ENCODE measurements at places on chromosomes 16 and 17. TPM values are rescaled to one million over a fixed set of nuclear protein-coding genes. Genes with fewer than 3 reads are reported as not detected.

Gene CRYM
- 0.33 TPM for total RNA-seq

Gene PYY
- 0.57 TPM for total RNA-seq

Gene EVPLL
- total RNA-seq: 4.3 TPM

Gene ADAMTS18
- total RNA-seq: 1.4 TPM

Gene PRSS33
- total RNA-seq: 0.05 TPM

Gene TBC1D3C
- total RNA-seq: not detected

Gene B4GALNT2
- total RNA-seq: 0.05 TPM

Gene APOBR
- total RNA-seq: 1.3 TPM

DNA sequence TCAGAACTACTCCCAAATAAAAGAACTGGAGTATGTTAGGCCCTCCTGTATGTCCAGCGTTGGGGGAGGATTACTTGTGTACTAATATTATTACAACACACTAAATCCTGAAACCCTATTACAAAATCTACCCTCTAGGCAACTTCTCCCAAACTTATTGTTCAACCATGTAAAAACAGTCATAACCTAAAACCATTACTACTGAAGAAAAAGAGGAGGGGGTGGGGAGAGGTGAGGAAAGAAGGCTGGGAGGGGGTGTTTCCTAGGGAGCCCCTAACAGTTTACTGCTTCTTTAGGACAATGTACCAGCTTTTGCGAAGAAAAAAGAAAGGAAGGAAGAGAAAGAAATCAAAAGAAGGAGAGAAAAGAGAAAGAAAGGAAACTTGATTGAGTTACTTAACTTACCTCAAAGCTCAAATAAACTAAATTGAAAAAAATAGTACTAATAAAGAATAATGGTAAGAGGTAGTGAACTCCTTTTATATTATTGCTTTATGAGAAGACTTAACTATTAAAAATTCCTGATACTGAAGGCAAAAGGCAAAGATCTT lies 2.3 kb downstream of the SALL1 start:
- DNase-seq: no peak
- no peaks in the 10 kb centered on the region for H3K4me1 ChIP-seq
- no peaks in the 10 kb centered on the region for H3K36me3 ChIP-seq
- H3K27me3 ChIP-seq: peaks cover 49% of the 10 kb centered on the region
- no peak overlapping the region for H3K27ac ChIP-seq

GRCh38 chr16:11006656-11007055 lies 62.3 kb downstream of the CLEC16A start:
- no peaks in the 10 kb centered on the region for H3K4me1 ChIP-seq
- no peaks in the 10 kb centered on the region for H3K27me3 ChIP-seq
- H3K4me3 ChIP-seq: no peak overlapping the region
- H3K36me3 ChIP-seq: peaks cover 39% of the 10 kb centered on the region
- DNase-seq: no peak

DNA sequence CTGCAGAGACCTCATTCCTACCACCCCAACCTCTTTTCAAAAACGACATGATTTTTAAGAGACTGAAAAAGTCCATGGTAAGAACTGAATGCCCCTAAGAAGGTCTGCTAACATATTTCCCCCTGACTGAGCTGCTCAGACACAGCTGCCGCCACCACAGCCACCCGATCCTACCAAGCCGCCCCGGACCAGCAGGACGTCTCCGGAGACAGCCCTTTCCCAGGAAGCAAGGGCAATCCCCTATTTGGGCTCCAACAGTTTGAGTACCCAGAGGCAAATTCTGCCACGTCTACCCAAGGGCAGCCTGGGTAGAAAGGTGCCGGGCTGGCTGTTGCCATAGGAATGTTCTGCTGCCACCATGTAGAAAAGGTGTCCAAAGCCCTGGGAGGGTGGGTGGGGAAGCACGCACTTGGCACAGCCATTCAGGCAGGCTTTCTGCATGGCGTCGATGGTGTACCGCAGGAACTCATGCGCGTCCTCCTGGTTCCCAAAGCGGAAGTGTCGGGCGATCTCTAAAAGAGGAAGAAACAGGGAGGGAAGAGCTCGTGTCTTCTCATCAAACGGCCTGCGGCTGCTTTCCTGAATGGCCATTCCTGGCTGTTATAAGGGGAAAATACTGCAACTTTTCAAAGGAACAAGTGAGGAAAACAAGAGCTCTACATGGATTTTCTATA lies 13.6 kb downstream of the USP36 start:
- H3K27me3 ChIP-seq: no peaks in the 10 kb centered on the region
- H3K36me3 ChIP-seq: peaks cover 68% of the 10 kb centered on the region
- peak overlapping the region; percentile 11 for H3K27ac ChIP-seq
- H3K4me1 ChIP-seq: peaks cover 12% of the 10 kb centered on the region

DNA sequence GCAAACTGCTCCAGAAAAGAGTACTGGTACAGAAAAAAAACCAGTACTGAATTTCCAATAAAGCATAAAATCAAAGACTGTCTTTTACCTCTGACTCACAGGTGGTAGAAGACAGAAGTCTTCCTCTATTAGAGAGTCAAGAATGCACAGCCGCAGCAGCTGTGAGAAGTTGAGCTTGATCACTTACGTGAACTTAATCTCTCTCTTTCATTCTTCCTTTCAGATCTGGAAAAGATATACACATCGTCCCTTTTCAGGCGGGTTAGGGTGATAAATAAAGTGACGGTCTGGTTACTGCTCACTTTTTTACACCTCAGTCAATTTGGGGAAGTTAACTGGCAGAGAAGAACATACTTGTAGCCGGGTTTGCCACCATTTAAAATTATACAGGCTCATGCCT lies 3.9 kb downstream of the IFT140 start:
- DNase-seq: no peak
- peaks cover 19% of the 10 kb centered on the region for H3K36me3 ChIP-seq
- H3K27me3 ChIP-seq: no peaks in the 10 kb centered on the region
- no peak overlapping the region for H3K4me3 ChIP-seq

- no peaks in the 10 kb centered on the region for H3K36me3 ChIP-seq
- H3K4me1 ChIP-seq: no peaks in the 10 kb centered on the region
- no peak overlapping the region for H3K27ac ChIP-seq
- H3K4me3 ChIP-seq: no peak overlapping the region
These were observed 91.4 kb upstream of the CACNG5 start for GRCh38 chr17:66743511-66743910.

DNA sequence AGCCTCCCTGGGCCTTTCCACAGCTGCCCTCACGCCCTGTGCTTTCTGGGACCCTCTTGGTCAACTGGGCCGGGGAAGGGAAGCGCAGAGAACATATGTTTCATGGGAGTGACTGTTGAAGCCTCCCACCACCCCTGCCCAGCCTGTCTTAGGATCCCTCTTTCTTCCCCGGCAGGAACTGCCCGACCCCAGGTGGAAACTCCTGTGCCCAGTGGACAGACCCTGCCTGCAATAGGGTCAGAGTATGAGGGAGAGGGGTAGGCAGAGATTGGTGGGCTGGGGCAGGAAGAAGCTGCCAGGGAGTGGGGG lies 10.5 kb downstream of the HEXIM2 start:
- peak overlapping the region; percentile 54 for H3K4me3 ChIP-seq
- peaks cover 21% of the 10 kb centered on the region for H3K4me1 ChIP-seq
- H3K27me3 ChIP-seq: no peaks in the 10 kb centered on the region
- peaks cover 4% of the 10 kb centered on the region for H3K36me3 ChIP-seq

GRCh38 chr16:16095646-16096045 lies 127.6 kb downstream of the ABCC6 start:
- no peak for DNase-seq
- H3K4me1 ChIP-seq: no peaks in the 10 kb centered on the region
- H3K27ac ChIP-seq: no peak overlapping the region
- no peak overlapping the region for H3K4me3 ChIP-seq
- H3K36me3 ChIP-seq: peaks cover 49% of the 10 kb centered on the region
- no peaks in the 10 kb centered on the region for H3K27me3 ChIP-seq

DNA sequence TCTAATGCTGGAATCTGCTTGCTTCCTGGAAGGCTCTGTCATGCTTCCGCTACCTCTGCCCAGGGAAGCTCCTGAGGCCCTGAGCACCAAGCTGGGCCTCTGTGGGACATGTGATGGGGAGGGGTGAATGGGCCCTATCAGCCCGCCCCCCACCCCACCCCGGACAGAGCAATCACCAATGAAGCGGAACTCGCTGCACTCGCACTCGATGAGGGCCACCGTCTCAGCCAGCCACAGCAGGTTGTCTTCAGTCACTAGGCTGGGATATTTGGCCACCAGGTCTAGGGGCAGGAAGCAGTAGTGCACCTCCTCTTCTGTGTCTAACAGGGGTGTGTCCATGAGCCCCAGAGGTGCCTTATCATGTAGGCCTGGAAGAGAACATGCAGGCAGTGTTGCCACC lies 23.6 kb downstream of the KCTD19 start:
- no peak for DNase-seq
- H3K27ac ChIP-seq: no peak overlapping the region
- H3K4me3 ChIP-seq: no peak overlapping the region
- H3K4me1 ChIP-seq: no peaks in the 10 kb centered on the region

DNA sequence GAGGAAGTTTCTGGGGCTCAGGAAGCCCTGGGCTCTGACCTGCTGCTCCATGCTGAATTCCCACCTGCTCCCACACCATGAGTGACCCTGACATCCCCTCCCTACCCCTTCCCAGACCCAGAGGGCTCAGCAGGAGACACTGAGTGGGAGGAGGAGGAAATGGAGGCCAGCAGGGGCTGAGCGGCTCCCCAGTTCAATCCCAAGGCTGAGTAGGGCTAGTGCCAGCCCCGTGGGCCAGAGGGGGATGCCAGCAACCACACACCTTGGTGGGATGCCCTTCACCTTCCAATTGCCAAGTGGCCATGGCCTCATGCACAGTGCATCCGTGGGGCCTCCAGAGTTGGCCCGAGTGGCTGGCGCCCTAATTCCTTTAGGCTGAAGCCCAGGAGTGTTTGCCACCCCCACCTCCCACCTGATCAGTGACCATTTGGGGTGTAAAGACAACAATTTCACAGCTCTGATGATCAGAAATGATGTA lies 1.0 kb upstream of the ADGRG3 start:
- H3K4me3 ChIP-seq: no peak overlapping the region
- no peak overlapping the region for H3K27ac ChIP-seq
- H3K27me3 ChIP-seq: no peaks in the 10 kb centered on the region

- H3K4me1 ChIP-seq: no peaks in the 10 kb centered on the region
- H3K4me3 ChIP-seq: no peak overlapping the region
- no peaks in the 10 kb centered on the region for H3K36me3 ChIP-seq
- peaks cover 7% of the 10 kb centered on the region for H3K27me3 ChIP-seq
- no peak overlapping the region for H3K27ac ChIP-seq
These were observed 40.7 kb upstream of the DLX4 start for GRCh38 chr17:49928126-49928800.

DNA sequence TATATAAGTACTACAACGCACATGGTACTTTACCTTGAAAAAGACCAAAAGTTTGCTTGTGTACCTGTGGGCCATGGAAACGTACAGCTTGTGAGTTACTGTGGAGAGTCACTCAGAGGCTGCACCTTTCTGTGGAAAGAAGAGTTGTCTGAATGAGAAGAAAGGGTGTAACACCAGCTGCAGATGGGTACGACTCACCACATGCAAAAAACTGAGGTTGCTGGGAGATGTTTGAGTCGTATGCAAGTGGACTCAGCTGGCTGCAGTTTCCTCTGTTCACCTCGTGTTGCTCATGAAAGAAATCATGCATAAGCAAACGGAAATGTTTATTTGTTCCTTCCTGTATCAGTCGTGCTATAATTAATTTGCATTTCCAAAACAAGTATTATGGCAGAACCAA lies 22.4 kb upstream of the DYNLRB2 start:
- H3K27me3 ChIP-seq: no peaks in the 10 kb centered on the region
- H3K4me3 ChIP-seq: no peak overlapping the region
- no peak for DNase-seq
- H3K27ac ChIP-seq: peak overlapping the region; percentile 48
- peaks cover 3% of the 10 kb centered on the region for H3K4me1 ChIP-seq

DNA sequence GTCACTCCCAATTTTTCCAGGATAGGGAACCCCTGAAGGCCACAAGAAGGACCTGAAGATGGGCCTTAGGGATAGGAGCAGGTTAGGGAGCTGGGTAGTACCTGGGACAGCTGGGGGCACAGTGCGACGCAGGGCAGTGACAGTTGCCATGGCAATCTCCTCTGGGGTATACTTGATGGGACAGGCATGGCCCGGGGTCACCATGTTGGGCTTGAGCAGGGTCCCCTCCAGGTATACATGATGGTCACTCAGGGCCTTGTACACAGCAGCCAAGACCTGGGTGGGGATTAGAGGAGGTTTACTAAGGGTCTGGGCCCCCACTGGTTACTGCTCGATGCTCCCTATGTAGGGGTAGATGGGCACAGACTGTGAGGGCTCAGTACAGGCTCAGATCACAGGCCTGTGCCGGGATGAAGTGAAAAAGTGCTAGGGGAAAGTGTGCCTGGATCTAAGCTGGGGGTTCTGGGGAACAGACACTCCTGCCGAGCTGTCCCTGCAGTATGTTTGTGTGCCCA lies 2.7 kb downstream of the ALDOC start:
- H3K4me1 ChIP-seq: peaks cover 26% of the 10 kb centered on the region
- no peaks in the 10 kb centered on the region for H3K27me3 ChIP-seq
- H3K4me3 ChIP-seq: no peak overlapping the region
- peaks cover 21% of the 10 kb centered on the region for H3K36me3 ChIP-seq
- no peak overlapping the region for H3K27ac ChIP-seq
- no peak for DNase-seq

DNA sequence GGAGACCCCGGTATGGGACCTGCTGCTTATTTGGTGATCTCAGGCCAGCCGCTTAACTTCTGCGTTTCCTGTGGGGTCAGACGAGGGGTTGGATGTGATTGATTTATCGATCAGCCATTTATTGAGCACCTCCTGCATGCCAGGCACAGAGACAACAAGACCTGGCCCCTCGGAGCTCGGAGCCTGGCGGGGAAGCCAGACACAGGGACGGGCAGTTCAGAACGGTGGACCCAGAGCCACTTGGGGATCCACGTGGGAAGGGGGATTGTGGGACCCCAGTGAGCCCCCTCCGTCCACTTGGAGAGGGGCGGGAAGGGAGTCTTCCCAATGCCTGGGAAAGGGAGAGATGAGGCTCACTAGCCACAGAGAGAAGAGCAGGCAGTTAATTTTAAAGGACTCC lies 84.7 kb upstream of the CIBAR2 start:
- no peak overlapping the region for H3K4me3 ChIP-seq
- no peaks in the 10 kb centered on the region for H3K4me1 ChIP-seq
- H3K27me3 ChIP-seq: peaks cover 2% of the 10 kb centered on the region
- no peak overlapping the region for H3K27ac ChIP-seq
- no peaks in the 10 kb centered on the region for H3K36me3 ChIP-seq

- DNase-seq: no peak
- H3K4me1 ChIP-seq: peaks cover 76% of the 10 kb centered on the region
- no peaks in the 10 kb centered on the region for H3K27me3 ChIP-seq
- peak overlapping the region; percentile 65 for H3K27ac ChIP-seq
- H3K4me3 ChIP-seq: no peak overlapping the region
- peaks cover 9% of the 10 kb centered on the region for H3K36me3 ChIP-seq
These were observed 51.4 kb upstream of the SLC25A19 start for GRCh38 chr17:75340631-75341030.

- H3K27ac ChIP-seq: no peak overlapping the region
- peak overlapping the region; percentile 67 for H3K4me3 ChIP-seq
- H3K27me3 ChIP-seq: peaks cover 9% of the 10 kb centered on the region
These were observed 701 bp downstream of the PDP2 start for GRCh38 chr16:66881014-66881417.

All from thymus (tissue), 14 donors.